Hematopoietic multipotent progenitor cell treated with erythropoietin and hydrocortisone succinate and interleukin-3 and kit ligand, for 4 days (in vitro differentiated cells): ENCODE measurements at places on chromosomes 3 and 15.

DNA sequence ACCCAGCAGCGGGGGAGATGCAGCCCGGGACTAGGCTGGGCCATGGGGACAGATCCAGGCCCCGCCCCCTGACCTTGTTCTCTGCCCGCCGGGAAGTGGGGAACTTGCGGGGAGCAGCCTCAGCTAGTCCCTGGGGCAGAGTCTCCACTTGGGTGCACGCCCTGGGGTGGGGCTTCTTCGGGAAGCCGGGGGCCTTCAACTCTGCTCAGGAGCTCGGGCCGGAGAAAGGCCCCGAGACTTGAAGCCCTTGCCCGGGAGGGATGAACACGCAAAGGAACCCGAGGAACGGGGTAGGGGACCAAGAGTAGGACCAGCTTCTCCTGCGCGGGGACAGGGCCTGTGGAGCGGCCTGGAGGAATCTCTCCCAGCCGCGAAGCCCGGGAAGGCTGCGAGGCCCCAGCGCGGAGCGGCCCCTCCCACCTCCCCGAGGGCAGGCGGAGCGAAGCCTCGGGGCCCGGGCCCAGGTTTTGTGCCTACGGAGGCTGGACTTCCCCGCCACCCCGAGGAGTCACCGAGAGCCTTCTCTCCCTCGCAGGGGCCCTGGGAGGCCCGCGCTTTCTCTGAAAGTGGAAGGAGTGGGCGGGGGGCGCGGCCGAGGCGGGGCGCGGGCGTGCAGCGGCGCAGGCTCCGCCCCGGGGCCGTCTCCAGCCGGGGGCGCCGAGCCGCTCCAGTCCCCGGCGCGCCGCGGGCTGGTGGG is at the start of gene ITPKA:
ITPKA (plus strand) TSS at position 670 of the 697 bp plus-strand sequence. CDS start 54 bp downstream, outside the sequence.
- peak; percentile 74 for DNase-seq

DNA sequence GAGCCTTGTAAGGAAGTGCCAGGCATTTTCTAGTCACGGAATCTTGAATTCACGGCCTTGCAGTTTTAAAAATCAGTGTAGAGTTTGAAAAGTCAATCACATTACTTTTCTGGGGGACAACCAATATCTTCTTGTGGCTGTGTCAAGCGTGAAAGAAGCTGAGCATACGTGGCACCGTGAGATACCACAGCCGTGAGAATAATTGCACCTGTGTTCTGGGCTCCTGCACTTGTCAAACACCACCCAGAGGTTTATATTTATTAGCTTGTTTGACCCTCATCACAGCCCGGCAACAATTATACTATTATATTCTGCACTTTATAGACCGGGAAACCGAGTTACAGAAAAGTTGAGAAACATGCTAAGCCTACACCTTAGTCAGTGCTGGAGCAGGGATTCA is 45.2 kb downstream of the ARRDC4 start:
- DNase-seq: no peak

- DNase-seq: no peak
Observed at GRCh38 chr15:64580696-64581407, 120.5 kb downstream of the ZNF609 start.

DNA sequence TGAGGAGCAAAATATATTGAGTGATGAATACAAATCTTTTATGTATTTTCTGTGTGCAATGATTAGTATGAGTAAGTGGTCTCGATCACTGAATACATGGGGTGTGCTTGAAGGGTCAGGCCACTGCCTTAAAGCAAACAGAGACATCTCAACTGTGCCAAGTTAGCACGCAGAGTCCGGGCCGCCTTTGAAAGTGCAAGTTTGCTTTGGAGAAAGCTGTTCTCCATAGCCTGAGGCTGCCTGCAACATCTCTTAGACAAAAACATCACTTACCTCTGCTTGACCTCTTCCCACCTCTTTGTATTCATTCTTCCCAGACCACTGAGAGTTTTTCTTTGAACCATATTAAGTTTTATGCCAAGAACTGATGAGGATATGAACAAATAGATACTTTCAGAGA is 267.0 kb downstream of the ZBTB20 start:
- DNase-seq: no peak

DNA sequence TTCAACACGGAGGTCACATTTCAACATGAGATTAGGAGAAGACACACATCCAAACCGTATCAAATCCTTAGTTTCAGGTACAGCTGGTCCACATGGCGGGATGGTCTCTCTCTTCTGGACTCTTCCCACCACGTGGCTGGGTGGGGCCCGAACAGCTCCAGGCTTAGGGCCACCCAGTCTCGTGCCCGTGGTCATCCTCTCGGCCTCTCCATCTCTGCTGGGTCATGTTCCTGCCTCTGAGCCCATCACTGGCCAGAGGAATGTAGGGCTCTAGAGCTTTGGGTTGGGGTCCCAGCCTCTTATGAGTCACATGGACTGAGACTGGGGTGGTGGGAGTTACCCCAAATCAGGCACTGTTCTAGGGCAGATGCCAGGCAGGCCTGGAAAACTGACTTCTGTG is 12.2 kb downstream of the SYNM start:
- DNase-seq: no peak
